ENCODE measurements at places on chromosomes 2 and 18. TPM values are rescaled to one million over a fixed set of nuclear protein-coding genes. Genes with fewer than 3 reads are reported as not detected.

The PHOSPHO2 gene
- 1.9 TPM for polyA plus RNA-seq

The SETBP1 gene
- 2.0 TPM for polyA plus RNA-seq

The GCG gene
- polyA plus RNA-seq, result not detected

GRCh38 chr2:119241205-119241532, 17.5 kb downstream of the STEAP3 start:
- no peak for DNase-seq

GRCh38 chr2:16728351-16729136, 62.9 kb upstream of the CYRIA start:
- no peak for DNase-seq

GRCh38 chr2:189208254-189208653, 28.7 kb upstream of the COL5A2 start:
- DNase-seq, result no peak

- DNase-seq, result no peak
Observed at GRCh38 chr2:200845194-200845593, 19.3 kb downstream of the CLK1 start.

DNA sequence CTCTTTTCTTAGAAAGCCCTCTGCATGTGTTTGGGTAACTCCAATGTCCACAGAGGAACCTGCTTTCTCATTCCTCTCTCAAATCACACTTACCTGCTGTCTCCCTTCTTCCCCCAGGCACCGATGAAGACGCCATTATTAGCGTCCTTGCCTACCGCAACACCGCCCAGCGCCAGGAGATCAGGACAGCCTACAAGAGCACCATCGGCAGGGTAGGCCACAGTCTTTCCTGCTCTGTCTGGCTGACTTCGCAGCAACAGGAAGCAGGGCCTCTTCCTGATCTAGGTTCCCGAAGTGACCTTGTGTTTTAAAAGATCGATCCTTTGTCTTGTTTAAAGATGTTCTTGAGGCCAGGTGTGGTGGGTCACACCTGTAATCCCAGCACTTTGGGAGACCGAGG, 25.0 kb upstream of the GMCL1 start:
- DNase-seq, result no peak

DNA sequence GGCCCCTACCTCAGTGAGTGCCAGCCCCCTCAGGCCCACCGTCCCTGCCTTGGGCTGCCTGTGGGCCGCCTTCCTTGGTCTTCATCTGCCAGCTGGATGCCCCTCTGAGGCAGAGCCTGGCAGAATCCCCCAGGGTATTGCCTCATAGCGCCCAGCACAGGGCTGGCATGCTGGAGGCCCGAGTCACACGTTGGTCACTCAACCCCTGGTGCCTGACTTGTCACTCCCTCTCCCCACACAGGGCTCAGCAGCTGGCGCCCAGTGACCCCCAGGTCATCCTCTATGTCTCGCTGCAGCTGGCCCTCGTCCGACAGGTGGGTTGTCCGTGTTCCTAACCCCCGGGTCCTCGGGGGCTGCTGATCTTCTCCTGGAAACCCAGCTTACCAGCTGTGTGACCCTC, 108.4 kb upstream of the MCFD2 start:
- DNase-seq, result no peak

DNA sequence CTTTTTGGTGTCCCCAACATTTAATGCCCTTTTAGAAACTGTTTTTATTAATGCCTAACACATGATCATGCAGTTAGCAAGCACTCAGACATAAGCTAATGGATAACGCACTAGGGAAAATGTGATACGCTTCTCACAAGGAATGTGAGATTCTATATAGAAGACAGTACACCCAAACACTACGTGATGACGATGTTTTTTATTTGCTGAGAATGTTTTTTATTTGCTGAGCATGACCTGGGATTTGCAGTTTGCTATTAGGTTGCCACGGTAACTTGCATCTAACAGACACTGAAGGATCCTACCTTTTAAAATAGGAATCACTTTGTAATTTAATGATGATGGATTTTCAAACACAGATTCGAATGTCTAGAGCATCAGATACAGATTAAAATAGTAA, 4.9 kb downstream of the SMC6 start:
- no peak for DNase-seq

GRCh38 chr2:119425119-119425405, 6.6 kb upstream of the TMEM37 start:
- DNase-seq, result no peak

GRCh38 chr18:55100817-55101457, 141.7 kb upstream of the CCDC68 start:
- DNase-seq, result no peak

- no peak for DNase-seq
Observed at GRCh38 chr2:28350196-28350595, 42.5 kb upstream of the FOSL2 start.

DNA sequence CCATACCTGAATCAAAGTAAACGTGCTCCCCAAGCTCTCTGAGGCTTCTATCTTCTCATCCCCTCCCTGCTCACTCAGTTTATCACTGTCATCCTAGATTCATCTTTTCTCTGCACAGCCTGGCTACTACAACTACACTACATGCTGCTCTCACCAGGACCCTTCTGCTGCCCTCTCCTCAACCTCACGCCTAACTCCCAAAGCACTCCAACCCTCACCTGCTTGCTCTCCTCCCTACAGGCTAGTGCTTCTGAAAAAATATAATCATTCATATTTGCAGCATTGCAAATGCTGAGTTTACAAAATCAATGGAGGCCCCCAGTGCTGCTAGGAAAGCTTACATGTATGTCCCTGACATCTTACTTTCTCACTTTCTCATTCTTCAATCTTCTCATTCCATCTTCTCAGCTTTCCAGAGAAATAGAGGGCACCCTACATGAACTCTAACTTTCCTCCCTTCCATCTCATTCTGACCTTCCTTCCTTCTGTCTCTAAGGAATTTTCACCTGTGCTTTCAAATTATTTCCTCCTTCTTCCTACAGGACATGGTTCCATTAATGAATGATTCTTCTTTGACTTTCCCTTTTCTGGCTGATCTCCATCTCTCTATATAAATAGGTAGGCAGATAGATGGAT, 36.3 kb downstream of the EVA1A start:
- DNase-seq, result no peak

DNA sequence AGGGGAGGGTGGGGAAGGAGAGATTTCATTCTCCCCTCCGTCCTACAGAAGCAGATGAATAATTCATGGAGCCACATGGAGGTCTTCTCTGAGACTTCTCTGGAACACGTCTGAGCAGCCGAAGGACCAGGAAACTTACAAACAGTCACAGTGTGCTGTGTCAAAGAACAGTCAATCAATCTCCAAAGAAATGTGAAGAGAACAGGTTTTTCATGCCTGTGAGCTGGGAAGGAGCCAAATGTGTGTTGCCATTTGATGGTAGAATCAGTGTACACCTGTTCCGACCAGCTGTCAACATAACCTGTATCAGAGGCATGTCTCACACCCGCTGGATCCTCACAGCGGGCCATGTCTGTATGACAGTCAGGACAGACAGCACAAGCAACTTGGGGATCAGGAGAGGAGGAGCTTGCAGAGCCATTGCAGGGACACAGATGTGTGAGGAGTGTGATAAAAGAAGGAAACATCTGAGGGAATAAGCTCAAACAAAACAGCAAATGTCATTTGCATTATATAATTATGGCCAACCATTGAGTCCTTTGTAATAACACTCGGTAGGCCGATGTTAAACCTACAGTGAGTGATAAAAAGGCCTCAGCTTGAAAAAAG, 298.5 kb downstream of the EN1 start:
- no peak for DNase-seq

DNA sequence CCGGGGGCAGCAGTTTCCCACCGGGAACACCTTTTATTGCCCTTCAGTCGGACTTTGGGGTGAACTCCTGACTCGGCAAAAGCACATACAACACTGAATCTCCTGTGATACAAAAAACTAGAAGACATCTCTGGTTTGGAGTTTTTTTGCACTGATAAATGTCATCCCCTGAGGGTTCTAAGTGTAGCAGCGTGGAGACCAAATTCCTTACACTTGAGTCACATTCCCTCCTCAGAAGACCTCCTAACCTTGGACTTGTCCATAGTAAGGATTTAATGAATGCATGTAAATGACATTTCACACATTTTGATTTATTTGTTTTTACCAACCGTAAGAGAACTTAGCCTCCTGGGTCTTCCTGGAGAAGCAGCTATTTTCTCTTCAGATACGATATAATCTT, 54.0 kb upstream of the GPR45 start:
- DNase-seq, result no peak

Measured in H1 (cell line).